ENCODE measurements at places on chromosomes 4 and X.

- peak; percentile 70 for DNase-seq
Measured at GRCh38 chr4:80005863-80006262, 67.2 kb downstream of the ANTXR2 start.

- no peak for DNase-seq
Measured at GRCh38 chrX:131818297-131818936, 204.7 kb upstream of the STK26 start.

GRCh38 chr4:57369446-57369845 lies 259.3 kb upstream of the IGFBP7 start:
- no peak for DNase-seq

GRCh38 chr4:99518601-99519295 lies 7.9 kb downstream of the C4orf17 start:
- DNase-seq = no peak

GRCh38 chrX:617401-617800 lies 13.2 kb upstream of the SHOX start:
- DNase-seq = no peak

DNA sequence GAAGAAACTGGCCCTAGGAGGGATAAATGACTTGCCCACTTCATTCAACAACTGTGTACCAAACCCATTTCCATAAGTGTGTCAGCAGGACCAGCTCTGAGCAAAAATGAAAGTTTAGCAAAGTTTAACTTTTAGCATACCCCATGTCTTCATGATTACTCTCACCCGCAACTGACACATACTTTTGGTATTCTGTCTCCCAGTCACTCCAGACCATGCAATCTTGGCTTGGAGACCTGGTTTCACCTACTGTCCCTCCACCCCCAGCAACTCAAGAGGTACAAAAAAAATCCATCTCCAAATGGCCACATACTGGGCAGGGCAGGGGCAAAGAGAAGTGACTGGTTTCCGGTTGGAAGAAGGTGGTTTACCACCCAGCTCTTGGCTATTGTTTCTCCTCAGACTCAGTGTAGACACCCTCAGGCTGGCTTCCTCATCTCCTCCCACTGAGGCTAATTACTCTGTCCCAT lies 79.8 kb downstream of the RLIM start:
- DNase-seq = peak; percentile 65

DNA sequence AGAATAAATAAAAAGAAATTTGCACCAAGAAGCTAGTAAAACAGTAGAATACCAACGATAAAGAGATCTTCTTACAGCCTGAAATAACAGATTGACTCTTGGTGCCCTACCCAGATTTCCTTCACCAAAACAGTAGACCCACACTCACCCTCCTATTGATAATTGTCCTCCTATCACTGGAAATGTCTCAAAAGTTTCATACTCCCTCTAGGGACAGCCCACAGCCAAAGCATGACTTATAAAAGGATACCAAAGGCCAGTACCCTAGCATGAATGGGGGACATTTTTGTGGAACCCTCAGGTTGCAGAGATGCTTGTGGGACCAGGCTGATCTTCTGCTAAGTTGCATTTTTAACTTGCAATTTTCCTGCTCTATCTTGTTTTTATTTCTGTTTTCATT lies 104.1 kb downstream of the INPP4B start:
- no peak for DNase-seq

DNA sequence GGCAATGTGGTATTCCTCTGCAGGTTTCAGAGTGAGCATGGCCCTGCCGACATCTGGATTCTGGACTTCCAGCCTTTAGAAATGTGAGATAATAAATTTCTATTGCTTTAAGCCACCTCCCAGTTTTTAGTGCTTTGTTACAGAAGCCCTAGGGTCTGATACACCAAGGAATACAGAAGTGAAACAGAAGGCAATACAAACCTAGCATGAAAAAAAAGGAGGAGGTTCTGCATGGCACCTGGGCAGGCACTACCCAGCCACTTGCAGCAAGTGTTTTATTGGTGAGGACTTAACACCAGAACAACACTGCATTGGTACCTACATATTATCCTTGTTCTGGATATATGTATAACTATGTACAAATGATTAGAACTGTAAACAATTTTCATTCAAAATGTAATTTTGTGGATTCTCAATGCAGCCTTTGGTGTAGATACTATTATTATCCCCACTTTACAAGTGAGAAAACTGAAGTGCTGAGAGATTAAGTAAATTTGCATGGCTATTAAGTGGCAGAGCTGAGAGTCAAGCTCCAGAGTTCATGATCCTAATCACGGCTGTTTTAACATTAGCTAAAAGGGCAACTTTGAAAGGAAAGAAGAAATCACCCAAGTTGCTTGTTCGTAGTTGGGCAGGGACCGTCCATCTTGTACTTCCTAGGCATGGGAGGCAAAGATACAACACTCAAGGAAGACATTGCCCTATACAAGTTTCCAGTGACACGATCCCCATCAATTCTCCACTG lies 71.8 kb downstream of the IL21 start:
- no peak for DNase-seq

DNA sequence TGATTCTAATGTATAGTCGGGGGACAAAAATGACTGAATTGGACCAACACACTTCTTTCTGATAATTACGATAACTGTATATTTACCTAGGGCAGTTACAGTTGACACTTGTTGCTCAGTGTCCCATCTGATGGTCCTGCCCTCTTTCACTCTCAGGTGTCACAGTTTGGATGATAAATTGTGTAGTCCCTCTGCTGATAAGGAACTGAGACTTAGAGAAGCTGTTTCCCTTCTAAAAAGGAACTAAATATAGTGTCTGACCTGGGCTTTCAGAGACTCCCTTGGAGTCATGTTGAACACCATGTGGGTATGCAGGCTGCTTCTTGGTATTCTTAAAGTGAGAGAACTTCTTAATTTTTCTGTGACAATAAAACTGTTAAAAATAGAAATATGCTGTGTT lies 23.7 kb upstream of the PNPLA4 start:
- no peak for DNase-seq

DNA sequence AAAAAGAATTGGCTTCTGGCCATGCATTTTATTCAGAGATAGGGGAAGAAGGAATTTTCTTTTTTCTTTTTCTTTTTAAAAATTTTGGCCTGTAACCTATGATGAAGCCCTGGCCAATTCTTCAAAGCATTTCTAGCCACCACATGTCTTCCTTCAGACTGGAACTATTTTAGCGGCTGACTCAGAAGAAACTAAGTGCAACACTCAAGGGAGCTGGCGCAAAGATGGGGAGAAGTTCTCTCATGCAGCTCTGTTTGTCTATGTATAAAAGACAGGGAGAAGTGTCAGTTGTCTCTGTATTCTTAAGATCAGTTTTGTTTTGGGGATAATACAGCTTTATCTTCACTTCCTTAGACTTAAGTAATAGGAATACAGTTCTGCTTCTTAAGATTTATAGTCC lies 46.1 kb downstream of the MBNL3 start:
- DNase-seq = no peak

- peak; percentile 7 for DNase-seq
Measured at GRCh38 chr4:73245955-73246354, 12.6 kb downstream of the ANKRD17 start.

- peak; percentile 34 for DNase-seq
Measured at GRCh38 chr4:100843910-100844309, 326.1 kb upstream of the EMCN start.

DNA sequence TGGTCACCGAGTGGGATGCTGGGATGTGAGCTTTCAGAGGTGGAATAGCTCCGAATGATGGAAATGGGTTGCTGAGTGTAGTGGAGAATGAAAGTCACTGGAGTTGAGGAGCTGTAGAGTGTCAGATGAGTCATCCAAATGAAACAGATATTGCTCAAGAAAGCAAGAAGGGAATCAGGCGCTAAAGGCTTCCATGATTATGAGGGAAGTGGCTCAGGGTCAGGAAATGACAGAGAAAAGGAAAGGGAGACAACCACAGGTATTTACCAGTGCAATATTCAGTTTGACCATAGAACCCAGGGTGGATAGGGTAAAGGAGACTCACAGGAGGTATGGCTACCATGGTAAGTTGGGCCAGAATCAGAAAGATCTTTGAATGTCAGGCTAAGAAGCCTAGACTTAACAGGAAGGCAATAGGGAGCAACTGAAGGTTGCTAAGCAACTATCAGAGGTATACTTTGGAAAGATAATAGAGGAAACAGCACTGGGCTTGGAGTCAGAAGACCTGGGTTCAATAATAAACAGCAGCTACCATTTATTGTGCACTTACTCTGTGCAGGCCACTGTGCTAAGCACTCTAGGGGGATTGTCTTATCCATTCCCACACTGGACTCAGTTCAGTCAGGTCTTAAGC lies 11.7 kb downstream of the LAS1L start:
- DNase-seq = no peak

DNA sequence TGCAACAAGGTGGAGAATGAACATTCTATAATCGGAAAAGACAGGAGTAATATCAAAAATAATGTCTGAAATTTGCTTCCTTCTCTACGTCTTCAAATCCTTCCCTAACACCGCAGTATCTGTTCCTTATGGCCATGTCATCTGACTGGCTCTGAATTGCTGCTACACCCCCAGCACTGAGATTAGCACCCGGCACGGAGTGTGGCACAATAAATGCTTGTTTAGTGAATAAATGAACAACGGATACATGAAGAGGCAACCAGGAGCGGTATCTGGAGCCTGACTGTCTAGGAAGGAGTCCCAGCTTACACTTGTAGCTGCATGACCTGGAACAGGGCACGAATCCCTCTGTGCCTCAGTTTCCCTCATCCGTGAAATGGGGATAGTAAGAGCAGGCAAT lies 164.3 kb downstream of the AFAP1 start:
- DNase-seq = no peak

GRCh38 chr4:8177552-8177951 lies 18.9 kb upstream of the ABLIM2 start:
- no peak for DNase-seq

DNA sequence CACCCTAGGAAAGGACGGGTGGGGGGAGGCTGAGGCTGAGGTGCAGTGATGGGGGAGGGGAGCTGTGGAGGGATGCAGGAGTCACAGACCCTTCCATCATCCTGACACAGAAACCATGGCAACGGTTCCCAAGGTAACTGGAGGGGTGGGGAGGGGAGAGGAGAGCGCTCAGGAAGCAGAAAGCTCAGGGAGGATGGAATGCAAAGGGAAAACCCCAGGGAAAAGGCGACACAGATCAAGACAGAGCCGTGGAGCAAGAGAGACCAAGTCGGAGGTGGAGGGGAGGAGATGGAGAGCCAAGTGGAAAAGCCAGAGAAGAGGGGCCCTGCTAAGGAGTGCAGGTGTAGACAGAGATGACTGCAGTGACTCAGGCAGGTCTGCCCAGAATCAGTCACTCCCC lies 14.5 kb downstream of the L1CAM start:
- no peak for DNase-seq

DNA sequence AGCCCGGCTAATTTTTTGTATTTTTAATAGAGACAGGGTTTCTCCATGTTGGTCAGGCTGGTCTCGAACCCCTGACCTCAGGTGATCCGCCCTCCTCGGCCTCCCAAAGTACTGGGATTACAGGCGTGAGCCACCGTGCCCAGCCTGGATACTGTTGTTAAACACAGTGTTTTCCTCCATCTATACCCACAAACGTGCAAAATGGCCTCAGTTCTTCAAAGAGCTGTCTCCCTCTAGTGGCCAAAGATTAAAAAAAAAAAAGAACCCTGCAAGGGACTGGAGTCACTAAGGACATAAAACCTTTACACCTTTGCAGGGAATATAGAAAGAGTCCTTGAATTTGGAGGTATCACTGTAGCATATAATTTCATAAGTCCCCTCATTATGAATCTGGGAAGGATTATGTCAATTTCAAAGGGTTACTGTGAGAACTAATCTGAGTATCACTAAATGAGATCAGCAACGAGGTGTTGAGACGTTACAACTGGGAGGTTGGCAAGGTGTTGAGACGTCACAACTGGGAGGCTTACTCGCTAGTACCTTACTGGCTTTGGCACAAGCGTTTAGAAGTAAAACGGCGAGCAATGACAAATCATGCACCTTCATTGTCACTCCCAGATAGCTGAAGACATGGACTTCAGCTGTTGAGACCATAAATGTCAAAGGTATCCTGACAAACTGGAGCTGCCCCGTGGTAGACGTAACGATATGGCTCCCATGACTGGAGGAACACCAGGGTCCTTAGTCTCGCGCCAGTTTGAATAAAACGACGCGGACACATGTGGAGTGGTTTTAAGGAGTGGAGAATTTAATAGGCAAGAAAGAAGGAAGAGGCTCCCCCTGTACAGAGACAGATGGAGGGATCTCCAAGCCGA lies 33.4 kb upstream of the ENPP6 start:
- peak; percentile 66 for DNase-seq

DNA sequence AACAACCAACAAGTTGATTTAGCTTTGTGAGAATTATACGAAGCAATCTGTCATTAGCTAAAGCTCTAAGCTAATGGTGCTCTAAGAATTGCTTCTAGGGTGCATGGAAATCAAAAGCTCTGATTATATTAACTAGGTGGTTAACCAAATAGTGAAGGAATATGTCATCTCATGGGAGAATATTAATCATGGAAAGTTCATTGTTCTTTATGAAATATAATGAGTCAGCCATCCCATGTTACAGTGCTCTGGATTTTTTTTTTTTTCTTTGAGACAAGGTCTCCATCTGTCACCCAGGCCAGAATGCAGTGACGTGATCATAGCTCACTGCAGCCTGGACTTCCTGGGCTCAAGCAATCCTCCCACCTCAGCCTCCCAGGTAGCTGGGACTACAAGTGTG lies 10.5 kb downstream of the DCAF8L2 start:
- no peak for DNase-seq

- no peak for DNase-seq
Measured at GRCh38 chr4:25182937-25183336, 22.7 kb upstream of the SEPSECS start.

- peak; percentile 15 for DNase-seq
Measured at GRCh38 chrX:151346931-151347543, 50.0 kb upstream of the VMA21 start.

- no peak for DNase-seq
Measured at GRCh38 chr4:17823871-17824669, 13.3 kb downstream of the NCAPG start.

DNA sequence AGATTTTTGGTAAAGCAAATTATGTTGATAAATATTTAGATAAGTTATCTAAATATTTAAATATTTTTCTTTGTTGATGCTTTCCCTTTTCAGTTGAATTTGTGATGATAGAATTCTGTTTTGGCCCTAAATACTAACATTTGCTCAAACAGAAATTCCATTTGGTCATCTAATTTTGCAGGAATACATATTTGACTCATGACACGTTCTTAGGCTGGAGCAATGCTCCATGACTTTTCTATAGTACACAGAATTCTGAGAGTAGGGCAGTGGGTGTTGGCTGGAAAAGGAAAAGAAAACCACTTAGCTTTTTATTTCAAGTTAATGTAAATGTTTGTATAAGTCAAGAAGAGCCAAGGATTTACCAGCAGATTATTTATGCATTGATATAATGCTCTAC lies 58.6 kb upstream of the GK2 start:
- DNase-seq = no peak

- no peak for DNase-seq
Measured at GRCh38 chr4:88937081-88937480, 119.9 kb downstream of the FAM13A start.
